ENCODE measurements at places on chromosomes 5 and 9.

DNA sequence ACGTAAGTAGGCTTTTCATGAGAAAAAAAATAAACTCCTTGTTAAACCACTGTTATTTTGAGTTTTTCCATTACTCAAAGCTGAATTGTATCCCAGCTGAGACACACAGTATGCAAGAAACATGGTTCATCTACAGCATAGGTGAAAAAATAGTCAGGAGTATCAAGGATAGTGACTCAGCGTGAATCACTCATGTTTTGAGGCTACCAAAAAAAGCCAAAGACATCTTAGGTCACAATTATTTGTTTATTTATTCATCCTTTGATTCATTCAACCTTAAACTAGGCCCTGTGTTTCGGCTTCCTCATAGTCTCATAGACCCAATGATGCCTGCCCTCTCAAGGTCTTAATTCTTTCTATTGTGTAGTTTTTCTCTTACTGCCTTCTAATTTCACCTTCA is 32.9 kb upstream of the STX17 start:
- no peak for DNase-seq

- DNase-seq = no peak
These were observed 56.6 kb downstream of the CXXC5 start for GRCh38 chr5:139704748-139705147.

DNA sequence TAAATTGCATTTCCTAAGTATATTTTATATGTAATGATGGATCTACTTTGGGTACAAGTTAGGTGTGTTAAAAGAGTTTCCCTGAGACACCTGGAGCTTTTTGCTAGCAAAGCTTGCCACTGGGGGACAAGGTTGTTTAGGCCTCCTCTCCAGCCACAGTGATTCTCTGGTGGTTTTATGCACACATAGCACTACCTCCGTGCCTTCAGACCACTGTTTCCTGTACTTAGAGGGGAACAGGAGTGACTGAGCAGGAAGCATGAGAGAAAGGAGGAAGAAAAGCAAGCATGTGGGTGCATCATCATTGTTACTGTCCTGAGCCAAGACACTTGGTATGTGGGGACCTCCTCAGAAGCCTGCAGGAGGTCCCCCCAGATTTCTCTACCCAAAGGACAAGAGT is 272.1 kb downstream of the RASEF start:
- DNase-seq = no peak

DNA sequence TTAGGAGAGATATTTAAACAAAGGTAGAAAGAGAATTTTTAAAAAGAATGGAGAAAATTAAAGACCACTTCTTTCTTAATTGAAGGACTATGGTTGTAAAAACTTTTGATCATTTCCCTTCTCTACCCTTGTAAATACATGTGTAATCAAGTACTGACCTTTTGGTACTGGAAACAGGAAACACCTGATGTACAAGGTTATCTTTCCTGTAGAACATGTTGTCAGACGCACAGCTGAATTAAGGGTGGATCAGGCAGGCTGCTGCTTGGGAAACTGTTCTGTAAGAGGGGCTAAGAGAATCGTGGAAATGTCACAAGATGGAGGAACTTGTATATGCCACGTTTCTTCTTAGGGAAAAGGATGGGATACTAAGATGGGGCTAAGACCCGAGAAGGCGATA is 341.6 kb downstream of the ZNF608 start:
- DNase-seq = no peak

- no peak for DNase-seq
These were observed 163.8 kb upstream of the SLC28A3 start for GRCh38 chr9:84504360-84504759.

DNA sequence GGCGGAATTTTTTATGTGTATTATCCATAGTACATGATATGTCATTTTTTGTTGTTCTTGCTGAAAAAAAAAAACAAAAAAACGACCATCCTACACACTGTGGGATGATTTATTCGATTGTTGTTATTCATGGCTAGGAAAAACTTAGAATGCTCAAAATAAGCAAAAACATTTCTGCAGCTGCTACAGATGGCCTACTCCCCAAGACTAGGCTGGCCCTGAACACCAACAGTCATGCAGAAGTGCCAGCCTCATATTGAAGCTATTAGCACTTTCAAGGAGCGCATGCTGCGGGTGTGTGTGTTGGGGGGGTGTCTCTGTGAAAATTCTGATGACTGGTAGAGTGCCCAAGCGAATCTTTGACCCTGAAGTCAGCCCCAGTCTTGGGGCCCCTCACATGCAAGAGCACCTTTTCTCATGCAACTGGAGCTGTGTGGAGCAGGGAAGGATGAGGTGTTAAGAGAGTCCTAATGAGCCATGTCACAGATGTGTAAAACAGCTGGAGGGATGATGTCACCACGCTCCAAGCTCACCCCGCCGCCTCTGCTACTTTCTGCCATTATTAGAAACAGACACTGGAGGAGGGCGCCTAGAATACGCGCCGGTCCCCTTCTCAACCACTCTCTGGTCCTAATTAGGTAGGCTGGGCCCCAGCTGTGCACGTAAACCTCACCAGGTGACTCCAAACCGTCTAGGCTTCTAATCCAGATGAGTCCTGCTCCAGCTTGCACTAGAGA is 61.0 kb upstream of the SMIM23 start:
- peak; percentile 12 for DNase-seq

DNA sequence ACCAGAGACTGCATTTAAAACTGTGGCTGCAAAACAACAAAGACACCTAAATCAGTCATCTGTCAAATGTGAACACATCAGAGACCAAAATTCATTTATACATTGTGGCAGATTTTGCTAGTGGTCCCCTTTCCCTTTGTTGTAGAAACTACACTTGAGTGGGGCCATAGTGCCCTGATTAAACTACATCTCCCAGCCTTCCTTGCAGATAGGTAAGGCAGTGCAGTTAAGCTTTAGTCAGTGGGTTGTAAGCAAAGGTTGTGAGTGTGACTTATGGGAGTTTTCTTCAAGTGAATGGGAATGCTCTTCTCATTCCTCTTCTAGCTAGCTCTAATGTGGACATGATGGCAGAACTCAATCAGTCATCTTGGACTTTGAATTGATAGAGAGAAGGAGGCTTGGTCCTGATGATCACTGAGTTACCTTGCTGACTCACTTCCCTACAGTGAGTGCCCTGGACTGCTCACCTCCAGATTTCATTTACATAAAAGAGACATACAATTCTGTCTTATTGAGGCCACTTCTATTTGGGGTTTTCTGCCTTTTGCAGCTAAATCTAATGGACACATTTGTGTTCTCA is 35.2 kb upstream of the SPARC start:
- no peak for DNase-seq

- no peak for DNase-seq
These were observed 342.0 kb upstream of the IRX4 start for GRCh38 chr5:2224689-2225088.

DNA sequence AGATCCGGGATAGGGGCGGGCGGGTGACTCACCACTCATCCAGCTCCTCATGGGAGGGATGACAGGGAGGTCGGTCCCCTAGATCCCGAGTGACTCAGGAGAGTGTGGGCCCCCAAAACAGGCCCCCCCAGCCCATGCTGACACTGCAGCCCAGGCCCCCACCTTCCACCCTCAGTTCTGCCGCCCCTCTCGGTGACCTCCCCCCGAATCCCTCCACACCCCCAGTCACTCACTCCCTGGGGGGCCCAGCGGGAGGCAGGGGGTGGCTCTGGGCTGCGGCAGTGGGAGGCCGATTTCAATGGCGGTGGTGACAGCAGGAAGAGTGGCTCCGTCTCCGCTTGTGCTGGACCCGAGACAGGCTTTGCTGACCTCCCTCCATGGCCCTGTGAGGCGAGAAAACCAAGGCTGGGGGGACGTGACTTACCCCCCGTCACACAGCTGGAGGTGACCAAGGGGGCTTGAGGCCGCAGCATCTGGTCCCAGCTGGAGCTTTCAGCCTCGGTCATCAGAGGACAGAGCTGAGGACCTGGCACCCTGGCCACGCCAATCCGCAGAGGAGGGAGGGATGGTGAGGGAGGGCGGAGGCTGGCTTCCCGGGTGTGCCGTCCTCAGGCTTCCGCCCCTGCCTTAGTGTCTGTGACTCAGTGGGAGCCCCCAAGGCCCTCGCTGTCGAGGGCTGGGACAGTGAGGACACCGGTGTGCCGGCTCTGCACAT is 9.0 kb downstream of the GPSM1 start:
- DNase-seq = no peak

DNA sequence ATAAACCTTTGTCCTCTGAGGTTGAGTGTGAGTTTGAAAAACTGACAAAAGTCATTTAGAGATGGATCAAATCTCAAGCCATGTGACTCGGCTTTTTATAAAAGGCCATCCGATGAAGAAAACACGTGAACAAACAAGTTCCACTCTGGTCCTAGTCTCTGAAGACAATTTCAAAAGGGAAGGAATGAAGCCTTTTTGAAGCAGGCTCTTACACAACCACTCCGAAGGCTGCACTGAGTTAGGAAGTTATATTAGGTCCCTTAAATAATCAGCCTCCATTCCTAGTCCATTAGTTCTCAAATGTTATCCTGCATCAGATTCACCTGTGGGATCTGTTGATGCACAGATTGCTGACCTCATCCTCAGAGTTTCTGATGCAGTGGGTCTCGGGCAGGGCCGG is 166.6 kb upstream of the HMHB1 start:
- DNase-seq = no peak

- no peak for DNase-seq
These were observed 19.9 kb downstream of the URM1 start for GRCh38 chr9:128390813-128391711.

DNA sequence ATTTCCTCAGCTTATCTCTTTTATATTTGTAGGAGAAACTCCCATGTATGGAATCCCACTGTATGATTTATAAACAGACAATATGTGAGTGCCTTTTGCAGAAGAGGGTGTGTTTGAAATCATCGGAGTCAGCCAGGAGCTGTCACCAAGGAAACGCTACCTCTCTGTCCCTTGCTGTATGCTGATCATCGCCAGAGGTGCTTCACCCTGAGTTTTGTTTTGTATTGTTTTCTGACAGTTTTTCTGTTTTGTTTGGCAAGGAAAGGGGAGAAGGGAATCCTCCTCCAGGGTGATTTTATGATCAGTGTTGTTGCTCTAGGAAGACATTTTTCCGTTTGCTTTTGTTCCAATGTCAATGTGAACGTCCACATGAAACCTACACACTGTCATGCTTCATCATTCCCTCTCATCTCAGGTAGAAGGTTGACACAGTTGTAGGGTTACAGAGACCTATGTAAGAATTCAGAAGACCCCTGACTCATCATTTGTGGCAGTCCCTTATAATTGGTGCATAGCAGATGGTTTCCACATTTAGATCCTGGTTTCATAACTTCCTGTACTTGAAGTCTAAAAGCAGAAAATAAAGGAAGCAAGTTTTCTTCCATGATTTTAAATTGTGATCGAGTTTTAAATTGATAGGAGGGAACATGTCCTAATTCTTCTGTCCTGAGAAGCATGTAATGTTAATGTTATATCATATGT is 18.0 kb upstream of the CTSL start:
- no peak for DNase-seq

- no peak for DNase-seq
These were observed 33.4 kb downstream of the TJP2 start for GRCh38 chr9:69207503-69207902.

All from NCI-H2171 treated with DMSO at 0.1 percent for 48 hours (cell line).